Caco-2 (cell line): ENCODE measurements at places on chromosomes 1 and 21.
A peak's percentile ranks its signal among the peaks of the same experiment; 100 is the strongest.

GRCh38 chr1:41456847-41457540, 27.5 kb downstream of the EDN2 start:
- DNase-seq = no peak

- DNase-seq = peak; percentile 42
Observed at GRCh38 chr1:233613252-233614172, at the start of gene KCNK1. Gene KCNK1, plus strand, starts transcription at chr1:233614106. Its CDS starts 66 bp downstream, at chr1:233614172.

- no peak for DNase-seq
Observed at GRCh38 chr1:177306019-177306415, 135.3 kb downstream of the BRINP2 start.

DNA sequence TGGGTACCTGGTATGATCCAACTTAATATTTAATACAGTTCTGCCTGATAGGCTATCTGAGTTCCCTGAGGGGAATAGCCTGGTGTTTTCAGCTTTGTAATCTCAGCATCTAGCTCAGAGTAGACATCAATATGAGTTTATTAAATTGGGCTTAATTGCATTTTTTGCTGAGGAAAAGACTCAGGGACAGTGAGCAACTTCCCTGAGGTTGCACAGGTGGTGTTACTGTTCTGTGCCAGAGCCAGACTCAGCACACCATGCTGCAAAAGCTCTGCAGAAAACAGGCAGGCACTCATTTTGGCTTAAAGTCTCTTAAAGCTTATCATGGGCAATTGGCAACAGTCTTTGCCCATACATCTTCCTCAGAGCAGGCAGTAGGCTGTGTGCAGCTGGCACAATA, 90.5 kb upstream of the JUN start:
- DNase-seq = no peak

DNA sequence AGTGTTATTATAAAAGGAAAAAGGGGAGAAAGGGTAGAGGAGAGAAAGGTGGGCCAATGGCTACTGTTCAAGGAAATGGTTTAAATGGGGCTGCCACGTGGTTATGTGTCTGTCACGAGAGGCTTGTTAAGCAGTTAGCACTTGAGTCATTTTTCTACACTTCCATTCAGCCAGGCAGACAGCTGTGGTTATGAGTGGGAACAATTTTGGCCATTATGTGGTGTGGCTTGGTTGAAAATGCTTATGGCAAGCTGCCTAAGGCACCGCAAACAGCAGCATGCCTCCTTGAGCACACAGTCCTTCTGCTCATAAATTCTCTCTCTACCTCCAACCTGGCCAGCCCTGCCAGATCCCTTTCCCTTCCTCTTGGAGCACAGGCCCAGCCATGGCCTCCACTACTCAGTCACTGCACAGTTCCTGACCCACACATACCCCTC, 3.2 kb upstream of the SRM start:
- no peak for DNase-seq

GRCh38 chr1:100629391-100629790, 90.2 kb upstream of the VCAM1 start:
- no peak for DNase-seq

DNA sequence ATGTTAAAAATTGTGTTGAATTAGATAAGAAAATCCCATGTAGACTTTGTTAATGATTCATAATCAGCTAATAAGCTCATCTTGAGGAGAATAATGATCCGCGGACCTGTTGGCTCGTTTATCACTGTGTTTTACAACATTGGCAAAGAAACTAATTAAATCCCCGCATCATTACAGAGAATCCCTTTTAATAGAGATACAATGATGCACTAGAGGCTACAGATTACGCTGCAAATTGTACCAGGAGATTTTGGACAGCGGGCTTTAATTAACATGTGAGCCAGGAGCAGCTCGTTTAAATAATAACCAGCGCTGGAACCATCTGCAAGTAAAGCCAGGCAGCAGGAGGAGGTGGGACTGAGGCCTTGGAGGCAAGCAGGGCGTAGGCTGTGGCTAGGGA, 280.3 kb upstream of the POU3F1 start:
- DNase-seq = no peak

- DNase-seq = no peak
Observed at GRCh38 chr21:31500071-31500470, 156.0 kb upstream of the TIAM1 start.

GRCh38 chr1:168664069-168664834, 64.8 kb downstream of the DPT start:
- DNase-seq = no peak

- DNase-seq = no peak
Observed at GRCh38 chr1:81414488-81415015, 386.2 kb upstream of the ADGRL2 start.

DNA sequence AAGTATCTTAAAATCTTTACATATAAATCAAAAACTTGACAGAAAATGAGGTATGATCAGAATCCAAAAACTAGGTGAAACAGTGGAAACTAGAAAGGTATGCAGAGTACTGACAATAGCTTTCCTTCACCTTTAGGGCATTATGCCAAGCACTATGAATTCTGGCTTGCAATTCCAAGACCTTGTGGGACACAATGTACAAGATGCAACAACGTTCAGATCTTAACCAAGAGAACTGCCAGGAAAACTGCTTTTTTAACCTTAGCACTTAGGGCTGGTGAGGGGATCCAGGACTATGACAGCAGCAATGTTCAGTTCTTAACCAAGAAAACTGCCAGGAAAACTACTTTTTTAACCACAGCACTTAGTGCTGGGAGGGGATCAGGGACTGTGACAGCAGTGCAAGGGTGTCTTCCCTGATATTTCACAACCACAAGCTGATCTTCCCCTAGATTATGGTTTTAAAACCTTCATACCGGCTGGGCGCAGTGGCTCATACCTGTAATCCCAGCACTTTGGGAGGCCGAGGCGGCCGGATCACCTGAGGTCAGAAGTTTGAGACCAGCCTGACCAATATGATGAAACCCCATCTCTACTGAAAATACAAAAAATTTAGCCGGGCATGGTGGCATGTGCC, 22.3 kb downstream of the FOXJ3 start:
- DNase-seq = no peak

- no peak for DNase-seq
Observed at GRCh38 chr1:27179379-27179778, 24.5 kb upstream of the SLC9A1 start.

- peak; percentile 19 for DNase-seq
Observed at GRCh38 chr1:56816909-56817308, 2.3 kb downstream of the FYB2 start.

- no peak for DNase-seq
Observed at GRCh38 chr1:103063921-103064320, 44.4 kb downstream of the COL11A1 start.

GRCh38 chr1:187264995-187265602, 436.4 kb downstream of the PLA2G4A start:
- no peak for DNase-seq

GRCh38 chr1:60731321-60731720, 351.0 kb upstream of the NFIA start:
- no peak for DNase-seq

- no peak for DNase-seq
Observed at GRCh38 chr21:18155508-18156193, 89.0 kb upstream of the CHODL start.

- no peak for DNase-seq
Observed at GRCh38 chr21:33839167-33839716, 76.4 kb downstream of the ATP5PO start.

DNA sequence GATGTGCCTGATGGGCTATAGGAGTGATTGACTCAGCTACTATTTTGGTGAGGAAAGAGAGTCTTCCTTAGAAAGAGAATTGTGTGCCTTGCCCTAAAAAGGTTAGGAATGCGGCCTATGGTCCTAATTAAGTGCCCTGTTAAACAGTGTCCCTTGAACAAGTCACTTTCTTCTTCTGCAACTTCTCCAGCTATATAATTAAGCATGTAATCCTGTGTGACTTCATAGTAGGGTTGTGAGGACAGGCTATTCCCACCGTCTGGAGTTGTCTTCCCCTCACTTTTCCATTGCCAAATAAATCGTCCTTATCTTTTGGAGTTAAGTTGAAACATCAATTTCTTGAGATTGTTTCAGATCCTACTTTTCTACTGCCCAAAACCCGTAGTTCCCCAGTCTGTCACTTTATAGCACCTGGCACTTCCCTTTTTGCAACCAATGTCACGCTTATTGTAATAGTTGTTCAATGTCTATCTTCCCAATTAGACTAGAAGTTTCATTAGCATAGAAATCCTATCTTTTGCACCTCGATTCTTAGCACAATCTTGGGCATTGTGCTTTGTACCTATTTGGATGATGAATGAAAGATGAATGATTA, 27.6 kb upstream of the SLC16A1 start:
- no peak for DNase-seq

- DNase-seq = no peak
Observed at GRCh38 chr1:111850109-111850508, 94.4 kb downstream of the DDX20 start.

GRCh38 chr21:26961698-26962097, 5.2 kb downstream of the ADAMTS5 start:
- no peak for DNase-seq

- no peak for DNase-seq
Observed at GRCh38 chr1:60224523-60224922, 151.0 kb upstream of the C1orf87 start.

DNA sequence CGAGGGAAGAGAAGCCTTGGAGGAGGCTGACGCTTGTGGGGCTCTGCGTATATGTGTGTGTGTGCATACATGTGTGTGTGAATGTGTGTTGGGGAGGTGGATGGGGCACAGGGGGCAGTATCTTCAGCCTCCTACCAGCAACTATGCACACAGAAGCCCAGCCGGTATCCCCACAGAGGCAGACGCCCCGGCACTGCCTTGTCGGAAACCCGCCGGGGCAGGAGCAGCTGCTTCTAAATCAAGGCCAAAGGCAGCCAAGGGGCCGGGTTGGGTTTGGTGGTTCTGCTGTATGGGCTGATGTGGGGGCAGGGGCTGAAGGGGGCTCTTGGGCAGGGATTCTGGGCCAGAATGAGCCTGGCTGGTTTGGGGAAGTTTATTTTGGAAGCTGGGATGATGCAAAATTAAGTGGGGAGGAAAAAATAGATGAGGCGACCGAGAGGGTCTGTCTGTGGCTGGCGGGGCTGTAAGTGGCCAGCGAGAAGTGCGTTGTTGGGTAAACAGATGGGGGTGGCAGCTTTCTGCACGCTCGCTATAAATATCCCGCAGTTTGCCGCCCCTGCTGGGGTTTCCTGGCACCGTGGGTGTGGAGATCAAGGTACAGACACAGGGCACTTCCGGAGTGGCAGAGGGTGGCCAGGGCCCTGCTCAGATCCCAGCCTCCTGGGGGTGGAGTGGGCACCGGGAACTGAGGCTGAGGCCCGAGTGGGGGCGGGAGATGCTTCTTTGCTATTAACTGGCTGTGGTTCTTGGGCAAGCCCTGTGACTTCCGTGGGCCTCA, 11.0 kb upstream of the WNT4 start:
- no peak for DNase-seq

DNA sequence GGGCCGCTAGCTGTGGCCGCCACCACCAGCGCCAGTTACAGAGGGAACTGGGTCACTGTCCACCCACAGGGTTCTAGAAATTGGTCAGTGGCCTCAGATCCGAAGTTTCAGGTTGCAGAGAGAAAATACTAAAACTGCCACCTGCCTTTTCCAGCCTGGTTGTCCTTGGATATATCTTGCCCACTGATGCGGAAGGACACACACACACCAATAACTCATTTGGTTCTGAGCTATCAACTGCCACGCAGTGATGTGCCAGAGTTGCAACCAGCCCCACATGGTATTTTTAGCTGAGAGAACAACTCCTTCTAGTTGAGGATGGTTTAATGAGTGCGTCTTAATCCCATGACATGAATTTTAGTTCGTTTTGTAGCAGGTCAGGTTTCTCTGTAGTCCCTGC, 68.1 kb downstream of the SH3BGR start:
- no peak for DNase-seq

DNA sequence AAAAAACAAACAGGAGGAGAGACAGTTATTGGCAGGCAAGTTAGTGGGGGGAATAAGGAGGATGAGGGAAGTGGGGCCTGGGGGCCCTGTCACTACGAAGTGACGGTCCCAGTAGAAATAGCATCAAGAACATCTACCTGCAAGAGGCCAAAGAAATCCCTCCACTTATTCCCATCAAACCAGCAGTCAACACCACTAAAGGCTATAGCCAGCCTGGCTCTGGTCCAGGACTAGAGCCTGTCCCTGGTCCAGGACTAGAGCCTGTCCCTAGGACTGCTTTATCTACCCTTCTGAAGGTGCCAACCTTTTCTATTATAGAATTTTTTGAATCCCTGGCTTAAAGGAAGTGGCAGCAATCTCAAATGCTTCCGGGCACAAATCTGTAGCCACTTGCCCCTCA, 3.2 kb downstream of the KLF18 start:
- DNase-seq = no peak

DNA sequence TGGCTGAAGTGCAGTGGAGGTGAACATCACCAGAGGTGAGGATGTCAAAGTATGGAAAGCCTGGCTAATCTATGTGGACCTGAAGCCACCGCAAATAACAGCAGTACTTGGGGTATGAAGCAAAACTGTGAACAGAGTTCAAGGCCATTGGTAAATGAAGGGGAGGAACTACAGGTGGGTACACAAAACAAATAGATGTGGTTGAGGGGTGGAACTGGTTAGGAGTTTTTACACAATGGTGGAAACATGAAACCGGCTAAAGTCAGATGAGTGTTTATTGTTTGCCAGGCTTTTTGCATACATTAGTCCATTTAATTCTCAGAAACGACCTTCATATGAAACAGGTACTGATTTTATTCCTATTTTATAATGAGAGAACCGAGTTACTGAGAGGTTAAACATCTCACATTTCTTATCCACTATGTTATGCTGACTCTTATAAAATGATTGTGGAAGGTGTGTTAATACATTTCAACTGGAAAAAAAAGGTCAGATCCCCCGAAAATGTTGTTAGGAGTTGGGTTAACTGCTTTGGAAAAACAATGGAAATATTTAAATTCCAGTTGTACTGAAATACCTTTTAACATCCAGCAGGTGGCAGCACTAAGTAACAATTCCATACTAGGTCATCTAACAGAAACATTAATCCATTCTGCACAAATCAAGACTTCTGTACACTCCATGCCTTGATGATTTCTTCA, 44.3 kb upstream of the GTF2B start:
- no peak for DNase-seq

GRCh38 chr1:148362626-148363438, 120.3 kb downstream of the PPIAL4G start:
- peak; percentile 53 for DNase-seq

GRCh38 chr1:86787621-86788020, 83.2 kb downstream of the SH3GLB1 start:
- no peak for DNase-seq

- DNase-seq = no peak
Observed at GRCh38 chr1:101444873-101445618, 208.2 kb downstream of the S1PR1 start.

DNA sequence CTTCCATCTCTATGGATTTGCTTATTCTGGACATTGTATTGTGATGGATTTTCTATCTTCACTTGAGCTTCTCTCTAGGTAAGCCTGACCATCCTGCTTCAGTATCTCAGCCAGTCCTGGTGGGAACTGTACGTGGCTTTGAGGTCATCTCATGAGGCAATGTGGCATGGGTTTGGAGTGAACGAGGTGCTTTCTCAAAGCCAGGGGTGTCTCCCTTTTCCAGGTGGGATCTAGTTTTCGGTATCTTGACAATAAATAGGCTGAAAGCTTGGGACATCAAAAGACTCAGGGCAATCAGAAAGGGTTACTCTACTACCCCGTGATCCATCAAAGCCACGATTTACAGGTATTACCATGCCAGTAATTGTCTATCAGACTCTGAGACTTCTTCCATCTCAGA, 40.8 kb downstream of the AZIN2 start:
- no peak for DNase-seq

- no peak for DNase-seq
Observed at GRCh38 chr1:161115132-161115711, 2.6 kb downstream of the PFDN2 start.

- DNase-seq = no peak
Observed at GRCh38 chr1:56550138-56550858, 29.1 kb downstream of the PLPP3 start.
